ENCODE measurements at places on chromosomes 4 and X. TPM values are rescaled to one million over a fixed set of nuclear protein-coding genes. Genes with fewer than 3 reads are reported as not detected.
A peak's percentile ranks its signal among the peaks of the same experiment; 100 is the strongest.

- no peaks in the 10 kb centered on the region for H3K36me3 ChIP-seq
- H3K4me1 ChIP-seq, result peaks cover 7% of the 10 kb centered on the region
- peaks cover 4% of the 10 kb centered on the region for H3K27me3 ChIP-seq
- no peak overlapping the region for H3K27ac ChIP-seq
Observed at GRCh38 chrX:153642051-153642654, 4.8 kb upstream of the DUSP9 start.

DNA sequence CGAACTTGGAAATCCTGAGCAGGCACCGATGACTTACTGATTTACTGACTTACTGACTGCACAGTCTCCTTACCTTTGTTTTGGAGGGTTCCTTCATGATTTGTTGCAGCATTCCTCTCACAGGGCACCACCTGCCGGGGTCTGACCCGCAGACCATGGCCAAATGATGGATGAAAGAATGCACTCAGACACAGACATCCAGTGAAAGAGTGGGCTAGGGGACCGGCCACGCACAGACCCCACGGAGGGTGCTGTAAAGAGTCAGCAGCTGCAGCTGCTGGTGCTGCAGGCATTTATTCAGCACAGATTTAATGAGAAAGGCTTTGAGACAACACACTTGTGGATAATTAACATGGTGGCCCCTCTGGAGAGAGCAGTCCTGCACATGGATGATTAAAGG is 3.4 kb downstream of the MAGEB5 start:
- DNase-seq, result no peak
- no peak overlapping the region for H3K4me3 ChIP-seq
- H3K36me3 ChIP-seq, result no peaks in the 10 kb centered on the region
- no peak overlapping the region for H3K27ac ChIP-seq

- no peaks in the 10 kb centered on the region for H3K36me3 ChIP-seq
- peak overlapping the region; percentile 82 for H3K27ac ChIP-seq
- no peak for DNase-seq
- no peaks in the 10 kb centered on the region for H3K27me3 ChIP-seq
Observed at GRCh38 chr4:57104706-57105560, 5.3 kb downstream of the IGFBP7 start.

The TMEM144 gene
- 5.6 TPM for total RNA-seq

The ADRA2C gene
- 17.2 TPM for total RNA-seq

DNA sequence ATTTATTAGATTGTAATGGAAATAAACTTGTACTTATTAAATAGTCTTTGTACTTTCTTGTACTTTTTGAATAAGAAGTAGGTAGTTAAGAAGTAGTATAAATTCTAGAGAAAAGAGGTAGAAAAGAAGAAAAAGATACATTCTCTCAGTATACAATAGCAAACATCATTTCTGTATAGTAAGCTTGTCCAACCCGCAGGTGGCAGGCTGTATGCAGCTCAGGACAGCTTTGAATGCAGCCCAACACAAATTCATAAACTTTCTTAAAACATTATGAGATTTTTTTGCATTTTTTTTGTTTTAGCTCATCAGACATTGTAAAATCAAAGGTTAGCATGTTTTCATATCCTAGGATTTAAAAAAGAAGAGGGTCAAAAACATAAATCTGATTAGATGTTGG is 441.6 kb downstream of the DTHD1 start:
- no peak overlapping the region for H3K4me3 ChIP-seq
- no peaks in the 10 kb centered on the region for H3K27me3 ChIP-seq
- H3K4me1 ChIP-seq, result no peaks in the 10 kb centered on the region
- no peak for DNase-seq
- H3K27ac ChIP-seq, result no peak overlapping the region
- no peaks in the 10 kb centered on the region for H3K36me3 ChIP-seq

The STAP1 gene
- not detected for total RNA-seq

GRCh38 chrX:106783716-106784115 is 18.8 kb upstream of the TBC1D8B start:
- H3K36me3 ChIP-seq, result no peaks in the 10 kb centered on the region
- H3K27me3 ChIP-seq, result no peaks in the 10 kb centered on the region
- H3K27ac ChIP-seq, result no peak overlapping the region
- DNase-seq, result no peak

- no peak for DNase-seq
- peaks cover 25% of the 10 kb centered on the region for H3K4me1 ChIP-seq
- H3K4me3 ChIP-seq, result no peak overlapping the region
- no peaks in the 10 kb centered on the region for H3K27me3 ChIP-seq
- H3K27ac ChIP-seq, result no peak overlapping the region
Observed at GRCh38 chr4:73730292-73730691, 10.1 kb upstream of the CXCL8 start.

The TEX13C gene
- total RNA-seq, result not detected

DNA sequence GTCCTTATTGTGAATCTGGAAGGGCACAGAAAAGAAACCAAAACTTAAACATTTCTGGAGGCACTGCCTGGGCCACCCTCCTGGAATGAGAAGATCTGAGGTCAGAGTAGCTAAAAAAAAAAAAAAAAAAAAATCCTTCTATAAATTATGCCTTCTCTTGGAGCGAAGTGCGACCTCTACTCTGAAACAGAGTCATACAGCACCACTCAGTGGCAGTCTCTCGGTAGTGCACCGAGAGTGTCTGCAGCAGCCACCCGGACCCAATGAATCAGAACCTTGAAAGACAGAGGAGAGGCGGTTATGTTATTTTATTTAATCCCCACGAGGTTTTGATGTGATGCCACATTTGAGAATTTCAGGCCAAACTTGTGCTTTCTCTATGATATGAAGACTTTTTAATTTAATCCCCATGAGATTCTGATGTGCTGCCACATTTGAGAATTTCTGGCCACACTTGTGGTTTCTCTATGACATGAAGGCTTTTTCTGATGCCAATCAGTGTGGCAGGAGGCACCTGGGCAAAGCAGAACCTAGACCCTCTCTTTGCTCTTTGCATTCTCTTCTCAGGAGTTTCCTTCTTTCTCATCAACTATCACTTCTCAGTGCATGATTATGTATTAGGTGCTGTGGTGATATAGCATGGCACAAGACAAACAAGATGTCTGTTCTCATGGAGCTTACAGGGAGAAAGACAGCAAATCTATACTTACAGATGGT is 5.6 kb upstream of the CT47C1 start:
- H3K4me1 ChIP-seq, result no peaks in the 10 kb centered on the region
- no peak for DNase-seq
- no peak overlapping the region for H3K4me3 ChIP-seq
- no peaks in the 10 kb centered on the region for H3K36me3 ChIP-seq
- no peaks in the 10 kb centered on the region for H3K27me3 ChIP-seq
